Activated CD8-positive, alpha-beta T cell treated with anti-CD3 and anti-CD28 coated beads for 36 hours (primary cell): ENCODE measurements at places on chromosomes 12 and 14. TPM values are rescaled to one million over a fixed set of nuclear protein-coding genes. Genes with fewer than 3 reads are reported as not detected.

GRCh38 chr12:115411121-115411520 is 727.1 kb upstream of the TBX3 start:
- H3K36me3 ChIP-seq = no peaks in the 10 kb centered on the region
- H3K27me3 ChIP-seq = peaks cover 1% of the 10 kb centered on the region
- DNase-seq = no peak
- no peaks in the 10 kb centered on the region for H3K4me1 ChIP-seq
- H3K27ac ChIP-seq = no peak overlapping the region

GRCh38 chr12:113285679-113286610 is 49.0 kb downstream of the SLC8B1 start:
- peaks cover 9% of the 10 kb centered on the region for H3K36me3 ChIP-seq
- no peak overlapping the region for H3K4me3 ChIP-seq
- H3K27me3 ChIP-seq = no peaks in the 10 kb centered on the region

GRCh38 chr12:82207556-82207955 is 150.6 kb downstream of the CCDC59 start:
- no peaks in the 10 kb centered on the region for H3K27me3 ChIP-seq
- no peak overlapping the region for H3K27ac ChIP-seq
- no peak for DNase-seq
- no peak overlapping the region for H3K4me3 ChIP-seq

DNA sequence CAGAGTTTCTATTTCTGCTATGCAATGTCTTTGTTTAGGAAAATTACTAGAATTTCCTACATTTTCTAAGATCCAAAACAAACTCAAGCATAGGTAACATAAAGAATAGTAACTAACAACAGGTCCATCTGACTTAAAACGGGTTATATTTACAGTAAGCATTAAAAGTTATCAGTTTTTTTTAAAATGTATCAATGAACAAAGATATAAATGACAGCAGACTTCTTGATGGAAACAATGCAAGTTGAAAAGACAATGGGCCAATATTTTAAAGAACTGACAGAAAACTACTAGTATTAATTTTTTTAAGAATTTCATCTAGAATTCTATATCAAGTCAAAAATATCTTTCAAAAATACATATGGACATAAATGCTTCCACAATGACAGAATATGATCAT is 367.1 kb upstream of the MGAT4C start:
- no peaks in the 10 kb centered on the region for H3K4me1 ChIP-seq
- H3K27ac ChIP-seq = no peak overlapping the region
- H3K4me3 ChIP-seq = no peak overlapping the region
- H3K36me3 ChIP-seq = no peaks in the 10 kb centered on the region
- no peak for DNase-seq

- H3K36me3 ChIP-seq = no peaks in the 10 kb centered on the region
- peaks cover 2% of the 10 kb centered on the region for H3K4me1 ChIP-seq
- no peak overlapping the region for H3K27ac ChIP-seq
- H3K4me3 ChIP-seq = no peak overlapping the region
- no peaks in the 10 kb centered on the region for H3K27me3 ChIP-seq
Observed at GRCh38 chr14:38143170-38143569, 64.5 kb upstream of the SSTR1 start.

DNA sequence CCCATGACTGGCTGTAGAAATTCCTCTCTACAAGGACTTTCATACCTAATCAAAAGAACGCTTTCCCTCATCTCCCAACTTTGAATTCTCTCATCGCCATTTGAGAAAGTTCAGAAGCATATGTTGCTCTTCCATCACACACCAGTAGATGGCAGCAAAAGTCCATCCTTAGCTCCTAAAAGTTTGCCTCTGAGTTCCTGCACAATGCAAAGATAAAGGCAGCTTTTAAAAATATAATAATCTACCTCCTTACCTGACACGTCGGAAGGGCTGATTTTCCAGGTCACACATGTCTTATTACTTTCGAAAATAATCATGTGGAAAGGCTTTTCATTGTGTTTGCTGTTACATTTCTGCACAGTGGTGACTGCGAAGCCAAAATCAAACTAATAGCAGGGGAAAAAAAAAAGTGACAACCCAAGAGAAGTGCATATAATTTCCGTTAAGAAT is 456.7 kb upstream of the SEL1L start:
- no peaks in the 10 kb centered on the region for H3K36me3 ChIP-seq
- peaks cover 3% of the 10 kb centered on the region for H3K27me3 ChIP-seq
- peak; percentile 49 for DNase-seq
- no peaks in the 10 kb centered on the region for H3K4me1 ChIP-seq
- no peak overlapping the region for H3K4me3 ChIP-seq

GRCh38 chr14:68157971-68158371 is 338.4 kb downstream of the RAD51B start:
- H3K27me3 ChIP-seq = no peaks in the 10 kb centered on the region
- no peaks in the 10 kb centered on the region for H3K4me1 ChIP-seq
- DNase-seq = no peak
- H3K27ac ChIP-seq = peak overlapping the region; percentile 0
- no peak overlapping the region for H3K4me3 ChIP-seq
- H3K36me3 ChIP-seq = peaks cover 3% of the 10 kb centered on the region

DNA sequence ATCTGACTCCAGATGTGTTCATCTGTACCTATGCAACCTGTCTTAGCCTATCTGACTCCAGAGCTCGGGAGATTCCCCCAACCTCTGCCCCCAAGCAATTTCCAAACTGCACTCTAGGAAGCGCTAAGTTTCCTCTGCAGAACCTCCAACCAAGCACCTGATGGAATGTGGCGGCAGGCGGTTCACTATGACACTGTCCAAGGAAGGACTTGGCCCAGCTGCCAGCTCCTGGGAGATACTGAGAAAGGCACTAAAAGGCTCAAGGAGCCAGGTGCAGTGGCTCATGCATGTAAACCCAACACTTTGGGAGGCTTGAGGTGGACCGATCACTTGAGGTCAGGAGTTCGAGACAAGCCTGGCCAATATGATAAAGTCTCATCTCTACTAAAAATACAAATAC is 244.0 kb downstream of the BCL11B start:
- no peaks in the 10 kb centered on the region for H3K36me3 ChIP-seq
- no peaks in the 10 kb centered on the region for H3K27me3 ChIP-seq
- no peak overlapping the region for H3K27ac ChIP-seq

GRCh38 chr12:76711241-76711640 is 52.7 kb upstream of the ZDHHC17 start:
- no peaks in the 10 kb centered on the region for H3K27me3 ChIP-seq
- no peak overlapping the region for H3K27ac ChIP-seq
- H3K4me1 ChIP-seq = no peaks in the 10 kb centered on the region
- no peak for DNase-seq
- no peak overlapping the region for H3K4me3 ChIP-seq
- H3K36me3 ChIP-seq = no peaks in the 10 kb centered on the region

DNA sequence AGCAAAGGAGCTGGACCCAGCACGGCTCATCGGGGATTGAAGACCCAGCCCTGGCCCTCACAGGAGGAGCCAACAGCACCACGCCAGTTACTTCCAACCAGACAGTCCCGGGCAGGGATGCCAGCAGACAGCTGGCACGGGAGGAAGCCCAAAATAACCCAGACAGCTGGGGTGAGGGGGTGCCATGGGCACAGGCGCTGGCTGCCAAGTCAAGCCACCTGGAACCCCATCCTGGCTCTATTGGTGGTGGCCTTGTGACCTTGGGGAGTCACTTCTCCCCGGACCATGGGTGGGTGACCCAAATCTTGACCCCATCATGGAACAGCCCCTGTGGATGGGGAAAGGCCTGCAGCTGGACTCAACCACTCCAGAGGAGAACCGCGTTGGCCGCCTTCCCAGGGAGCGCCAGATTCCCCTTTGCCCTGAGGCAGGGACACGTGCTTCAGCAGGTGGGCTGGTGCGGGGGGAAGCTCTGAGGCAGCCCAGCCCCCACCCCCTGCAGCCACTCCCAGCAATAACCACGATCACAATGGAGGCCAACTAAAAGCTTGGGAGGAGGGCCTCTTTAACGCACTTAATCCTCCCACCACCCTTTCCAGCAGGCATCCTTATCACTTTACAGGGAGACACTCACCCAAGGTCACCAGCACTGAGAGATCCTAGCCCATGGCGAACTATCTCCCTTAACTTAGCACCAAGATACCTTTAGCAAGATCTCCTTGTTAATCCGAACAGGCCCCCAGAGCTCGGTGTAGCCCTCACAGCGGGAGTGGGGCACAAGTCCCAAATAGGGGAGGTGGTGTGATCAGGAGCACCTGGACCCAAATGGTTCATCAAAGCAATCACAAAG is 4.7 kb upstream of the RHOF start:
- peaks cover 28% of the 10 kb centered on the region for H3K36me3 ChIP-seq
- H3K4me3 ChIP-seq = peak overlapping the region; percentile 81
- H3K27me3 ChIP-seq = no peaks in the 10 kb centered on the region
- peaks cover 37% of the 10 kb centered on the region for H3K4me1 ChIP-seq
- DNase-seq = no peak

DNA sequence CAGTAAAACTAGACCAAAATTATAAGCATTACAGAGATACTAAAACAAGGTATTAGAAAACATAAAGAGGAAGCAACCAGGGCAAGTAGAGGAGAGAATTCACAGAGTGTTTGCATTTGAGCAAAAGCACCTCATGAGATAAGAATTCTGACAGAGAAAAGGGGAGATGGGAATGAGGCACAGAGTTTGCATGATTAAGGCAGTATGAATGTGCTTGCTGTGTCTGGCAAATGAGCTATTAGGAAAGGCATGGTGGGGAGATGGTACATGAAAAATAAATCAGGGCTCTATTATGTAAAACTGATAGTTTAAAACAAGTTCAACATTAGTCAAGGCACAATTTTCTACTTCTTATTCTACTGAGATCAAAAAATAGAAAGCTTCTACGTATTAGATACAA is 23.1 kb downstream of the GARIN6 start:
- H3K27me3 ChIP-seq = no peaks in the 10 kb centered on the region
- H3K4me1 ChIP-seq = no peaks in the 10 kb centered on the region
- DNase-seq = no peak
- H3K36me3 ChIP-seq = no peaks in the 10 kb centered on the region
- no peak overlapping the region for H3K27ac ChIP-seq
- H3K4me3 ChIP-seq = no peak overlapping the region

DNA sequence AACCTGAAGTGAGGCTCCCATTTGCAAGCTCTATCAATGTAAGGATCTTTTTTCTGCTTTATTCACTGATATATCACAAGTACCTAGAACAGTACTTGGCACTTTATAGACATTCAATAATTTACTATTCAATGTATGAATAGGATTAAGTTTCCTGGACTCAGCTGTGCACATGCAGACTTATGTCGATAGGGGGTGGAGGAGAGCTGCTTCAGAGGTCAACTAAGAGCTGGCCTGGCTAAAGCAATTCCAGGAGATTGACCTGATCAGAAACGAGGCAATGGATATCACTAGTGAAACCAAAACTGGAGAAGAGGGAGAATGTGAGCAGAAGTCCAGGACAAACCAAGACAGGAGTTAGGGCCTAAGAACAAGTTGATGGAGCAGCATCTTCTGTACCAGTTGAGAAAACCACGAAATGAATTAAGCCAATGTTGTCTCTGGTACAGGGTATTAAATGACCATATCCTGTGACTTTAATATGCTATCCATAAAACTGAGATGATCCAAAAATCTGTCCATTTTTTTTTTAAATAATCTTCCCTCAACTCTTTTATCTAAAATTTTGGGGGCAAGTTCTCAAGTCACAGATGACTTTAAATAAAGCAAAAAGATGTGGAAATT is 169.2 kb downstream of the PIK3C2G start:
- no peak overlapping the region for H3K4me3 ChIP-seq
- no peaks in the 10 kb centered on the region for H3K4me1 ChIP-seq
- peak; percentile 4 for DNase-seq
- no peaks in the 10 kb centered on the region for H3K27me3 ChIP-seq
- no peak overlapping the region for H3K27ac ChIP-seq
- H3K36me3 ChIP-seq = no peaks in the 10 kb centered on the region

GRCh38 chr14:72679536-72680151 is 214.3 kb downstream of the DPF3 start:
- no peaks in the 10 kb centered on the region for H3K4me1 ChIP-seq
- H3K4me3 ChIP-seq = no peak overlapping the region
- no peak for DNase-seq
- H3K27me3 ChIP-seq = no peaks in the 10 kb centered on the region

DNA sequence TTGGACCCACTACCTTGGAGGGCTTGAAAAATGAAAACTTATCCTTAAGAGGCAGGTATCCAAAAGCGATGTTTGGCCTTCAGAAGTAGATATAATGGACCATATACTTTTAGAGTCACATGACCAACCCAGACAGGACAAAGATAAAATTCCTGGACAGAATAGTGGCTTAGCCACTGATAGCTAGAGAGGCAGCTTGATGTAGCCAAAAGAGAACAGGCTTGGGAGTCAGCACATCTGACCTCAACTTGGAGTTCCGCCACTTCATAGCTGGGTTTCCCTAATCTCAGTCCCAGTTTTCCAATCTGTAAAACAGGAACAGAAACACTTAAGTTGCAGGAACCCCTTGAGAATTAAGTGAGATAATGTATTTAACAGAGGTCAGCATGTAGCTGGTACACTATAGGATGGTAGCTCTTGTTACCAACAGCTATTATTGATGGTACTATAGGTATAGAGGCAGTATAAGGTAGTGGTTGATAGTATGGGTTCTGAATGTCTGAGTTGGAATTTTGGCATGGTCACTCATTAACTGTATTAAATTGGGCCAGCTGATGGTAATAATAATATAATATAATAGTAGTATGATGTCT is 63.2 kb upstream of the USP44 start:
- H3K36me3 ChIP-seq = no peaks in the 10 kb centered on the region
- H3K4me1 ChIP-seq = no peaks in the 10 kb centered on the region
- DNase-seq = no peak

DNA sequence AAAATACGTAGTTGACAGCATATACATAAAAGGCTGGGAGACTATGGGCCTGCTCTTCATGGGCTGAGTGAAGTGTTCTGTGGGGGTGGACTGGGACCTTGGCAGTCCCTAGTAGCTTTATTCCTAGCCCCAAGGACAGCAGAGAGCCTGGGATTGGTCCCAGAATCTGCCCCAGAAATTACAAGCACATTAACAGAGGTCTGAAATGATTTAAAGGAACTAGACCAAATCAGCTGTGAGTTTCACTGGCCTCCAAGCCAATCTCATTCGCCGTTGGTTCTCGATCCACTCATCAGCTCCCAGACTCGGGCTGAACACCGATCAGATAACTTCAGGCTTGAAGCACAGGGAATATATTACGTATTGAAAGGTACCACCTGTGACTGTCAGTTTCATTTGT is 77.0 kb upstream of the PSMC1 start:
- no peak for DNase-seq
- H3K27me3 ChIP-seq = peaks cover 7% of the 10 kb centered on the region
- no peak overlapping the region for H3K27ac ChIP-seq
- no peaks in the 10 kb centered on the region for H3K36me3 ChIP-seq
- no peak overlapping the region for H3K4me3 ChIP-seq

NPFF gene
- not detected for total RNA-seq

CNTN1 gene
- total RNA-seq = not detected

TGM1 gene
- total RNA-seq = 3.1 TPM

OR4E2 gene
- total RNA-seq = not detected
